ENCODE measurements at places on chromosomes 3 and 15.

- DNase-seq = no peak
Measured at GRCh38 chr3:128133273-128133883, 9.8 kb upstream of the RUVBL1 start.

DNA sequence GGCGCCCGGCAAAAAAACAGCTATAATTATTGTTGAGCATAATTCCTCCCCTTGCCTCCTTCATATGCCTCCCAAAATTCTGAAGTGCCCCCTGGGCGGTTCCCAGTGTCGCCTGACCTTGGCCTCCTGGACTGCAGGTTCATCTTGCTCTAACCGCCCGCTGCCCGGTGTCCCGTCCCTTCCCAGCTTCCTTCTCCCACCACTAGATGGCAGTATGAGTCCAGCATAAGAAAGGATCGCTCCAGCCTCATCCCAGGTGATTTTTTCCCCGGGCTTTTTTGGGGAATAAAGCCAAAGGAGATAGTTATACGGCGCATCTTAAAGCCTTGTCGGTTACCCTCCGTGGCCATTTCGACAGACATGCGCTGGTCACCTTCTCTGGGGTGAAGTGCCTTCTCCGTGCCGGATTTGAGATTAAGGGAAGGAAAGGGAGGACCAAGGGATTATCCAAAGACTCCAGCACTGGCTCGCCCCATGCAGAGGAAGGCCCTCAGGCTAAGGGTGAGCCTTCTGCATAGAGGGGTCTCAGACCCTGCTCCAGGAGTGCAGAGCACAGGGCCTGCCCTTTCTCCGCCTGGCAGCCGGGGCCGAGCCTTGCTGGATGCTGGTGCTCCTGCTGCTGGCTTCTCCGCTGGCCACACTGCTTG lies 45.8 kb upstream of the TRA2B start:
- DNase-seq = peak; percentile 70

DNA sequence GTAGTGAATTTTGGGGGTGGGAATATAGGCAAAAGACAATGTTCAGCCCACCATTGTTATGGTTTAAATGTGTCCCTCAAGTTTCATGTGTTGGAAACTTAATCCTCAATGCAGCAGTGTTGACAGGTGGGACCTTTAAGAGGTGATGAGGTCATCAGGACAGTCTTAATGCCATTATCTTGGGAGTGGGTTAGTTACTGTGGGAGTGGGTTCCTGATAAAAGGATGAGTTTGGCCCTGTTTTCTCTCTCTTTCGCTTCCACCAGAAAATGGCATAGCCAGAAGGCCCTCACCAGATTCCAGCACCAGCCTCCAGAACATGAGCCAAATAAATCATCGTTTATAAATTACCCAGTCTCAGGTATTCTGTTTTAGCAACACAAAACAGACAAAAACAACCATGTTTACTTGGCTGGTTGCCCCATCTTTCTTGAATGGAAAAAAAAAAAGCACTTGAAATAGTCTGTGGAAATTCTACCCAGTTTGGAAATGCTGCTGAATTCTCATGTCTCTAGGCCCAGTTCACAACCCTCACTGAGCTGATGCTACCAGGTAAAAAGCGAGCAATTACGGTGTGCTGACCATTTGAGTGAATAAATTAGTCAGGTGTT lies 31.0 kb upstream of the MFSD1 start:
- no peak for DNase-seq

- no peak for DNase-seq
Measured at GRCh38 chr3:146334151-146334550, 83.2 kb upstream of the PLSCR4 start.

DNA sequence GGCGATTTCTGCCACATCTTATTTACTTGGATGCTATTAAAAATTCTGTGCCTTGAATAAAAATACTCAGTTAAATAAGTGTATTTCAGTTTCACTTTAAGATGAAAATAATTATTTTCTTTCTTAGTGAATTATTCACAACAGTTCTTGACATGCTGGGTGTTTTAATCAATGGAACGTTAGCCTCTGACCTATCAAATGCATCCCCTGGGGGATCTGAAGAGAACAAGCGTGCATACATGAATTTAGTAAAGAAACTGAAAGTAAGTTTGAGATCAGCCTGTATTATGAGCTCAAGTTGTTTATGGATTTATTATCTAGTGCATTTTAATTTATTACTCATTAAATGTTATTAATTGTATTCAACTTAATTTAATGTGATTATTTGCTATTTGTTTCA lies 597 bp downstream of the P2RY12 start:
- DNase-seq = no peak

Data from NCI-H774 (cell line).